ENCODE measurements at places on chromosomes 13 and 19.

- no peak for DNase-seq
Observed at GRCh38 chr19:3455393-3455955, 24.9 kb downstream of the SMIM24 start.

DNA sequence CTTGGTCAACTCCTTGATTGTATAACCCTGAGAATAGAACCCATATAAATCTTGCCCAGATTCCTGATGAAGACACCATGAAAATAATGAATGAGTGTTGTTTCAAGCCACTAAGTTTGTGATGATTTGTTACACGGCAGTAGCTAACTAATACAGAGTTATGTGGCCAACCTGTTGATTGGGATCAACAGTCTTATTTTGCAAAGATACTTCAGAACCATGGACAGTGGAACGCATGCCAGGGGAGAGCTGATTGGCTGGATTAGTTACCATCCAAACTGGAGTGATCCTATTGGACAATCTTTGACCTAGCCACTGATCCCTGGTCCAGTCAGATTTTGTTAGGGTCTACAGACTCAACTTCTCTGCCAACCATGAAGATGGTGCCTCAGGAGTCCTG lies 26.6 kb downstream of the CD70 start:
- DNase-seq: no peak

DNA sequence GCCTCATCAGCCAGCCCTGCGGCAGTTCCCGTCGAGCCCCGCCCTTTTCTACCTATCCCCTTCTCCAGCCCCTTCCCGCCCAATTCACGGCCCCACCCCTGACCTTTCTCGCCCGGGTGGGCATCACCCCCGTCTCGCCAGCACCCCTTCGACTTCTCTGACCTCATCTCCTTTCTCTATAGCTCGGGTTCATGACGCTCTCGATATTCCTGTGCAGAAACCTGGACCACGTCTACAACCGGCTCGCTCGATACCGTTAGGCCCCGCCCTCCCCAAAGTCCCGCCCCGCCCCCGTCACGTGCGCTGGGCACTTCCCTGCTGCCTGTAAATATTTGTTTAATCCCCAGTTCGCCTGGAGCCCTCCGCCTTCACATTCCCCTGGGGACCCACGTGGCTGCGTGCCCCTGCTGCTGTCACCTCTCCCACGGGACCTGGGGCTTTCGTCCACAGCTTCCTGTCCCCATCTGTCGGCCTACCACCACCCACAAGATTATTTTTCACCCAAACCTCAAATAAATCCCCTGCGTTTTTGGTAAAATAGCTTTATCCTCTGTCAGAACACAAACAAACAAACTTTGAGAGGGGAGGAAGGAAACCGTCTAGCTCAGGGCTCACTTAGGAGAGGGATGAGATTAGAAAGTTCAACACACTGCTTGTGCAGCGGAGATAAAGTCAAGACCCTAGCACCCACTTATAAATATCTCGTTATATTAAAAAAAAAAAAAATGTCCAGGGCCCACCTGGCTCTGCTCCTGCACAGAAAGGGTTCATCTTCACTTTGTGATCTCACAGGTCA lies 5.1 kb downstream of the CD37 start:
- no peak for DNase-seq

DNA sequence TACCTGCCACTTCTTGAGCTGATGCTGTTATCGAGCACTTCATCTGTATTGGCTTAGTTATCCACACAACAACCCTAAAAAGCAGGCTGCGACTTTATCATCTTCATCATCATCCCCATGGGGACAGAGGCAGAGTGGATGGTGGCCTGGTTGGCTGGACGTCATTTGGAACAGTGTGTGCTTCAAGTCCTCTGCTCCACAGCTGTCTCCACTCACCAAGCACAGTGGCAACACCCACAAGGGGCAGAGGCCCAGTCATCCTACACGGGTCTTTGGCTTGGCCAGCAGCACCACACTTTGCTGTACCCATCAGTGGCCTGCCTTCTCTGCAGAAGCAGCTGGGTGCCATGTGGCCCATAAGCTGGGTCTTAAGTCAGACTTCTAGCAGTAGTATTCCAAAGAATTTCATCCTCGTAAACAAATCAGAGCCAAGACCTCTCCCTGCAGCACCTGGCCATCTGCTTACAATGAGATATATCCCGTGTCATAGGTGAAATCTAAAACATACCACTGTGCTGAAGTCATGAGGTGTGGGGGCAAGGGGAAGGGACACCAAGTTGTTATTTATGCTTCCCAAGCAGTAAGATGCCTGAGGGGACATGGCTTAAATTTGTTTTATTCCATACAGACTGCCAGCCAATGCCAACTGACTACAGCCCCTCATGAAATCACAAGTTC lies 47.9 kb upstream of the EPHX3 start:
- no peak for DNase-seq

- no peak for DNase-seq
Observed at GRCh38 chr13:112067116-112067741, at the start of gene SOX1. Gene SOX1 (plus strand): TSS chr13:112067149. CDS start chr13:112067659, 510 bp downstream.

DNA sequence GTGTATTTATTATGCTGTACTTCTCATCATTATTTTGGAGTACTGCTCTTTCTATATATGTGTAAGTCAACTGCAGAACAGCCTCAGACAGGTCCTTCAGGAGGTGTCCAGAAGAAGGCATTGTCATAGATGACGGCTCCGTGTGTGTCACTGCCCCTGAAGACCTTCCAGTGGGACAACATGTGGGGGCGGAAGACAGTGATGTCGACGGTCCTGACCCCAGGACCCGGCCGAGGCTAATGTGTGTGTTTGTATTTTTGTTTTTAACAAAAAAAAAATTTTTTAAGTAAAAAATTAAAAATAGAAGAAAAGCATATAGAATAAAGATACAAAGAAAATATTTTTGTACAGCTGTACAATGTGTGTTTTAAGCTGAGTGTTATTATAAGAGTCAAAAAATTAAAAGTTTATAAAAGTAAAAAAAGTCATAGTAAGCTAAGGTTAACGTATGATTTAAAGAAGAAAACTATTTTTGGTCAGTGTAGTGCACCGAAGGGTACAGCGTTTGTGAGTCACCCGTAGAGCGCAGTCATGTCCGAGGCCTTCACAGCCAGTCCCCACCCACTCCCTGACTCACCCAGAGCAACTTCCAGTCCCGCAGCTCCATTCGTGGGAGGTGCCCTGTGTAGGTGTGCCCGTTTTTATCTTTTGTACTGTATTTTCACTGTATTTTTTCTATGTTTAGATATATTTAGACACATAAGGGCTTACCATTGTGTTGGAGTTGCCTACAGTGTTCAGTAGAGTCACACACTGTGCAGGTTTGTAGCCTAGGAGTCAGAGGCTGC lies 42.2 kb upstream of the SPACA7 start:
- DNase-seq: no peak

DNA sequence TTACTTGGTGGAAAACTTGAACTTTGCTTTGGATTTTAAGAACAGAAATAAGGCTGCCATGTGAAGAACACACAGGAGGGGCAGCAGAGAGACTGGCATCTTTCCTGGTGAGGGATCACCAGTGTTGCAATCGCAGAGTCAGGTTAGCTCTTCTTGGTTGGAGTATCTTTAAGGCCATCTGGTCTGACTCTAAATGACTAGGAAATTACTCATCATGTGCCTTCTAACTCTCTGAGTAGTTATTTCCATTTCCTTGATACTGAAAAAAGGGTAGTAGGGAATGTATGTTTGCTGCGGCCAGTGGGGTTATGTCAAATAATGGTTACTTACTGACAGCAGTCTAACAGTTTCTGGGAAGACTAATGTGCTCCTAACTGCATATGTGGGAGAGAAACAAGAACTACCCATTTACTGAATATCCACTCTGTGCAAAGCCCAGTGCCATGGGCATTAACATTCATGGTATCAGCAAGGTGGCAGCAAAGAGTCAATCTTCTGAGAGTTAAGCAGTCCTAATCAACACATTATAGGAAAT lies 122.1 kb downstream of the COG6 start:
- peak; percentile 45 for DNase-seq

GRCh38 chr13:25214491-25215252 lies 42.6 kb upstream of the AMER2 start:
- no peak for DNase-seq

DNA sequence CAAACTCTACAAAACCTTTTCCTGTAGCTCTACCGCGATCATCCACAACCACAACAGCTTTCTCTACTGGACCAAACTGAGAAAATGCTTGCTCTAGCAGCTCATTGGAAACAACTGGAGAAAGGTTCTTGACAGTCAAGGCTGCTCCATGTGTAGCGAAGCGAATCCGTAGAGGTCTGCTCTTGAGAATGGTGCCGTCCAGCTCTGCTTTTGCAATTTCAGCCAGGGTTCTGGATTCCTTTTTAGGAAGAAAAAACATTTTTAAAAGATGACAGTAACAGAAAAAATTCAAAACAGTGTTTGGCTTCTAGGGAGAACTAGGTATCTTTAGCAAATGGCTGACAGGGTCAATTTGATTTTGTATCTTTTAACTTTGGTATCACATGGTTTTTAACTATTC lies 10.4 kb downstream of the PSPC1 start:
- DNase-seq: no peak

DNA sequence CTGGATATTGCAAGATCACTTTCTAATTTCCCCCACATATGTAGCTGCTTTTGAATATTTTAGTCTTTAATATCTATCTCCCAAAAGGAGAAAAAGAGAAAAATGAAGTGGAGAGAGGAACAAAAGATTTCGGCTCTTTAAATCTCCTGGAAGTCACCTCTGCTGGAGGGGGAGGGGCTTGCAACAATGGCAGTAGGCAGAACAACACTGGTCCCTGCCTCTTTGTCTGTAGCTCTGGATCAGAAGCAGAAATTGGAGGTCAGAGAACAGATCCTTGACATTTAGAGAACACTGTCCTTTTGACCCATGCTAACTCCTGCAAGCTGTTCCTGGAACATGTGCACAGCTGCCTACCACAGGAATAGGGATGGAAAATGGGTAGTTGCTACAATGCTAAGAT lies 86.7 kb upstream of the GPR12 start:
- DNase-seq: no peak

GRCh38 chr13:40562975-40563349 lies 103.5 kb downstream of the FOXO1 start:
- DNase-seq: no peak

- DNase-seq: no peak
Observed at GRCh38 chr13:77733674-77734073, 36.2 kb downstream of the SLAIN1 start.

- DNase-seq: no peak
Observed at GRCh38 chr19:46404753-46405468, 8.5 kb downstream of the CCDC8 start.

DNA sequence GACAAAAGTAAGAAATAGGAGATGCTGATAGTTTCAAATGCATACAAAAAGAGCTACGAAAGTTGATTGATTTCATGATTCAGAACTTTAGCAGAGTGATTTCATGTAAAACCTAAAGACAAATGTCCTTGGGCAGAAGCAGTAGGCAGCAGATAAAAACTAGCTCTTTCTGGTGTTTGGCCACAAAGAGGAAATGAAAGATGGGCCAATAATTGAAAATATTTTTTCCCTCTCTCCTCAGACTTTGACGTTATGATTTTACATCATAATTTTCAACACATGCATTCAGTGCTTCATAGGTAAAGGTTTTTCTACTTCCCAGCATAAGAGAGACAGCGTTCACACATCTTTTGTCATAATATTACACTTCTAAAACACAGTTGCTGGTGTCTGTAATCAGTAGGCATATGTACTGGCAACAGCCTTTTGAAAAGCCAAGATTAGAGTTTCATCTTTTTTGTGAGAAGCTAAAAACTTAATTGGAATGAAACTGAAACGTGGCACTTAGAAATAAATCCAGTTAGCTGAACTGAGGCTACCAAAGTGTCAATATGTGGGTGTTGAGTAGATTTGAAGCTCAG lies 9.3 kb downstream of the SCEL start:
- no peak for DNase-seq

- DNase-seq: no peak
Observed at GRCh38 chr19:15640904-15641597, 354 bp downstream of the CYP4F3 start.

- no peak for DNase-seq
Observed at GRCh38 chr19:11192957-11193939, 4.1 kb downstream of the KANK2 start.

DNA sequence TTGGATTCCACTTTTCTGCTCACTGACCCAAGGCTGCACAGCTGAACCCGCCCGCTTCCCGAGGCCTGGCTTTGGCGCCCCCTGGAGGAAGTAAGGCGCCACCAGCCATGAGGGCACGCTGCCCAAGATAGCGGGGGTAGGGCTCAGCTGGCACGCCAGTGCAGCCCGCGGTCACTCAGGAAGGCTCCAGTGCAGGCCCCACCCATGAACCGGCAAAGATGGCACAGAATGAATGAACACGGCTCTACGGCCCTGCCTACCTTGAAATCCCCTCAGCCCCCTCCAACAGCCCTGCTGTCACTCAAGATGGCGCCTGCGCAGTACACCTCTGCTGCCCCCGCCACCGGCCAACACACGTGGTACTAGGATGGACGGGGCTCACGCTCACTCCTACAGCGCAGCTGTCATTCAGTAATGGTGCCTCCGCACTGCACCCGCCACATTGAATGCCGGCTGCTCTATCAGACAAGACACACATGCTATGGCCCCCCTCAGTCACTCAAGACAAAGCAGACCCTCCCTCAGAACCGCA lies 3.0 kb downstream of the PEG3 start:
- no peak for DNase-seq

- no peak for DNase-seq
Observed at GRCh38 chr13:102045731-102046130, 356.1 kb downstream of the FGF14 start.

DNA sequence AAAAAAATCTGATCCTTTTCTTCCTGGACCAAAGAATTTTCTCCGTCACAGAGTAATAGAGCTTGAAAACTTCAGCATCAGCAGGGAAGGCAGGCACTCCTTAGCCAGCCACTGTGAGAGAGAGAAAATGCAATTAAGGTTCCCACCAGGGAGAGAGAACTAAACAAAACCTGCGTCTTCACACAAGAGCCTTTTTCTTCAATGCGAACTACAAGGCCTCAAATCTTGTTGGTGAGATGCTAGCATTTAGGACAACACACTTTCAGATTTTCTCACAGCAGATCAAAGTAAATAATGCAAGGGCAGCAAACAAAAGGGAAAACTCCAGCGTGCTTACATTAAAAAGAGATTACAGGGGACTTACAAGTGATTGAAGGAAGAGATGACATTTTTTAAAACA lies 80.1 kb downstream of the DACH1 start:
- DNase-seq: no peak

DNA sequence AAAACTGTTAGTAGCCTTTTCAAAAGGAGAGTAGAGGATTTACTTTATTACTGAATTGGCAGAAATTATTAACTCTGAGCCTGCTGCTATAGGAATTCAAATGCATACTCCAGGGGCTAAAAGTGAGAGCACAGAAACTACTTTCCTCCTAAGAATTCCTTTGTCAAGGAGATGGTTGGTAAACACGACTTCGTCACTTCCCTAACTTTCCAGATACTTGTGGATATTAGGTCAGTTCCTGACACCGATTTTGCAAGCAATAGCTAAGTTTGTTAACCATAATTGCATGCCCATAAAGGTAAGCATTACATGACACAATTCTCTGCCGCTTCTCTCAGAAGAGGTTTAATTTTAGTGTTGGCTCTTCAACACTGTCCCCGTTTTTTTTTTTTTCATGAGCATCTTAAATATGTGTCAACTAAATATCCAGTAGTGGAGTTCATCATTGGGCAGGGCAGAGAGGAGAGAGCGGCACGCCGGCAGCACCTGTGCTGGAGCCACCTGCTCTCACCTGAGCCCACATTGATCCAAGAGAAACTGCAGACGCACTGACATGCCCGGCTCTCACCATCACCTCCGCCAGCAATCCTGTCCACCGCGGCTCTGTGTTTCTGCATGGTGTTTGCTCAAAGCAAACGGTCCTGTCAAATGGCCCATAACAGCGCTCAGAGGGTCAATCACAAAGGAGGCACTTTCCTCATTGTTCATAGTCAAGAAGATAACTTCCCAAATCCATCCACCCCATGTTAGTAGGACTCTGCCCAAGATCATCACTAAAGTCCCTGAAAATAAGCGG lies 2.6 kb downstream of the MED26 start:
- no peak for DNase-seq

Measured in activated naive CD4-positive, alpha-beta T cell treated with anti-CD3 and anti-CD28 coated beads, Interleukin-2, amount 50 U/mL, for 16 hours (primary cell).